Fibroblast of villous mesenchyme (primary cell): ENCODE measurements at places on chromosomes 13 and 19. TPM values are rescaled to one million over a fixed set of nuclear protein-coding genes. Genes with fewer than 3 reads are reported as not detected.

The CDX2 gene
- total RNA-seq, result not detected in 2 replicates

The SPINT2 gene
- 3.5 and 5.5 TPM in 2 replicates for total RNA-seq

The FUT3 gene
- under 0.01 TPM in 1 of 2 replicates, not detected in the other for total RNA-seq

DNA sequence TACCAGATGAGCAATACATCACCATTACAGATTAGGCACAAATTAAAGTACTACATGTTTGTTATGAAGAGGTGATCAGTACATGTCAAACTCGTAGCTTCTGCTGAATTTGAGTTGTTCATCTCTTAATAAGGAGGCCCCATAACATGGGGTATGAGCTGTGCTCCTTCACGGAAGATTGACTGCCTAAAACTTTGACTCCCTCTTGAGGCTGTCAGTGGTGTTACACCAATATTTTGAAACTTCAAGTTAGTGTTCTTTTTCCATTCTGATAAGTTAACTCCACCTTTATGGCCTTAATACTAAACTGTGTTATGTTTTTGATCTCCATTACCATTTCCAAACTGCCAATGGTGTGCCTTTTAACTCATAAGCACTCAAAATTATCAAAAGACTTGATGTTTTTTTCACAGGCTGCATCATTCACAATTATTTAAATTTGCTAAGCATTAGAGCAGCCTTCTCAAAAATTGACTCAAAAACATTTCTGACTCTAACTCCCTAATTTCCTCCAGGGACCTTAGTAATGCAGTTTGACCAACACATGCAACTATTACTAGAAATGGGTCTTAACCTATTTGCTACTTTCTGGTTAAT, 1591.5 kb downstream of the PCDH9 start:
- peak; percentile 17 for DNase-seq

DNA sequence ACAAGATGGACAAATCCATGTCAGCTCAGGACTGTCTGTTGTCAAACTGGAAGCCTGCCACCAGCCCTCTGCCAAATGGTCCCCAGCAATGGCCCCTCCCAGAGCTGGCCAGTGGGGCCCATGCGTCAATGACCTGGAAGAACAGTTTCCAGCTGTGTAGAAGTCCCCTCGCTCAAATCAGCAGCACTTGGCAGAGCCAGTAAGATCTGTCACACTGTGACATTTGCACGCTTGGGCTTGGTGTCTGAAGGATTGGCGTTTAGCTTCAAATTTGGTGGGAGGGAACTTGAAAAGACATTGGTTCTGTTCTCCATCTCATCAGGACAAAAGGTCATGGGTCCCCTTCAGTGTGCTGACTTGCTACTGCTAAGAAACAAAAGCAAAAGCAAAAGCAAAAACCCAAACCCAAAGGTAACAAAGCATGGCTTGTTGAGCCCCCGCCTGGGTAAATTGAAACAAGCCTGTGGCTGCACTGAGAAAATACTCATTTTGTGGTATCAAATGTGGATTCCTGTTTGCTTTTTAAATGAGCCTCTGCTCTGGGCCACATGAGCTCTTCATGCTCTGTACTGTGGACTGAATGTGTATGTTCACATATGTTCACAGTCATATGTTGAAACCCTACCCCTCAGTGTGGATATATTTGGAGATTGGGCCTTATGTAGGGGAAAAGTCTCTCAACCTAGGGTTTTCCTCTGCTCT, 253.6 kb upstream of the MAB21L1 start:
- DNase-seq, result no peak

DNA sequence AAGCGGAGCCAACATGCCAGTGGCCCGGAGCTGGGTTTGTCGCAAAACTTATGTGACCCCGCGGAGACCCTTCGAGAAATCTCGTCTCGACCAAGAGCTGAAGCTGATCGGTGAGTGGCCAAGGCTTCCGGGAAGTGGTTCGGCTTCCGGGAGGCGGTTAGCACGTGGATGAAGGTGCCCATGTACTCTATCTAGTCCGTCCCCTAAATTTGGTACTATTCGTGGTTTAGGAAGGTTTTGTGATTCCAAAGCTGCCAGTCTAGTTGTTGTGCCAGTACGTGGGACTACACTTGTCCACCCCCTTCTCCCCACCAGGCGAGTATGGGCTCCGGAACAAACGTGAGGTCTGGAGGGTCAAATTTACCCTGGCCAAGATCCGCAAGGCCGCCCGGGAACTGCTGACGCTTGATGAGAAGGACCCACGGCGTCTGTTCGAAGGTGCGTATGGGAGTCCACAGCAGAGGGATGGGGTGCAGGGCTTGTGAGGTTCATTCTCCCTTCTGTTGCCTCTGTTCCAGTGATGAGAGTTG, 579 bp downstream of the RPS9 start:
- no peak for DNase-seq

DNA sequence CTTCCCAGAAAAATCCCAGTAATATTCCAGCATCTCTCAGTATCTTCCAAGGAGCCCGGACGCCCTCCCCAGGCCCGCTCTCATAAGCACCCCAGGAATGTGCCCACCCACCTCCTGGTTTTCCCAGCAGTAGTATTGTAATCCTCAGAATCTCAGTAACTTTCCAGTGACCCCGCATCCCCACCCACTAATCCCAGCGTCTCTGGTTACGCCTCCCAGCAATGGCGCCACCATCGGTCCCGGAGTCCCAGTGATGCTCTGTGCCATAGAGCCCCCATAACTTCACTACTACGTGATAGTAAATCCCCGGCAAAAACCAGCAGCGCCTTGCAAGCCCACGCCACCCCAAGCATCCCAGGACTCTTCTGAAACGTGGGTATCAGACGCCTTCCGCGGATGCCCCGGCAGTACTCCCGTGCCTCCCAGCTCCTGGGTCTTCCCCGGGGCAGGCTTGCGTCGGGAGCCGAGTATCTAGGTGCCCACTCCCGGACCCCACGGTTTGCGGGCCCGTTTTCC, 928 bp upstream of the PNPLA6 start:
- peak; percentile 97 for DNase-seq

DNA sequence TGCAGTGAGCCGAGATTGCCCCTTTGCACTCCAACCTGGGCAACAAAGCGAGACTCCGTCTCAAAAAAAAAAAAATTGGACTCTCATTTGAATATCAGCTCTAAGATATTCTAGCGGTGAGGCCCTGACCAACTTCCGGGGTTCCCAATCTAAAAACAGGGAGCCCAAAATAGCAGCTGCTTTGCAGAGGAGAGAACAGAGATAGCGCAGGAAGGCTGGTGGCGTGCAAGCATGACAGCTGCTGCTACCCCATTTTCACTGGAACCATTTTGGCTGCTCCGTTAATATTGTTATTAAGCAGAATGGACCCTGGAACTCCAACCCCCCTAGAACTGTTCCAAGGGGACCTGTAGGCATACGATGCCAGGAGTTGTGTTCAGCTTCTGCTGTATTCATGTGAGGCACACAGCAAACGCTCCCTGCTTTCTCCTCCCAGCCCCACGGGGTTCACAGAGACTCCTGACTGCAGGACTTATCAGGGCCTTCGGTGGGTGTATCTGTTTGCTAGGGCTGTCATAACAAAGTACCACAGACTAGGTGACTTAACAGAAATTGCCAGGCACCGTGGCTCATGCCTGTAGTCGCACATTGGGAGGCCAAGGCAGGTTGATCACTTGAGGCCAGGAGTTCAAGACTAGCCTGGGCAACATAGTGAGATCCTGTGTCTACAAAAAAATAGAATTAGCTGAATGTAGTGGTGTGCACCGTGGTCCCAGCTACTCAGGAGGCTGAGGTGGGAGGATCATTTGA, 11.5 kb downstream of the STXBP2 start:
- no peak for DNase-seq

DNA sequence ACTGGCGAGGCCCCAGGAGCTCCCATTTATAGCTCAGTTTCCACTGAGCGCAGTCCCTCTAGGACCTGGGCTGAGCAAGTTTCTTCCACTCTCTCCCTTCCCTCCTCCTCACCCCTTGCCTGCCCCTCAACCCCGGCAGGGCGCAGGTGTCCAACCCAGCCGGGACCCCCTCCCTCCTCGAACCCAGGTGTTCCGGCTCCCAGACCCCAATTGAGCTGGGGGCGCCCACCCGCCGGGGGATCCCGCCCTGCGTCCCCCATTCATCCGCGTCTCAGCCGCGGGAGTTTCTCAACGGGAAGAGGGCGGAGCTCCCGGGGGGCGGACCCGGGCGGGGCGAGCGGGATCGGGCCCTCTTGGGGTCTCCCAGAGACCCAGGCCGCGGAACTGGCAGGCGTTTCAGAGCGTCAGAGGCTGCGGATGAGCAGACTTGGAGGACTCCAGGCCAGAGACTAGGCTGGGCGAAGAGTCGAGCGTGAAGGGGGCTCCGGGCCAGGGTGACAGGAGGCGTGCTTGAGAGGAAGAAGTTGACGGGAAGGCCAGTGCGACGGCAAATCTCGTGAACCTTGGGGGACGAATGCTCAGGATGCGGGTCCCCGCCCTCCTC, at the start of gene KIRREL2:
Gene KIRREL2, plus strand, starts transcription at position 366 of the 604 bp plus-strand sequence. Its CDS starts 209 bp downstream, at position 575.
- no peak for DNase-seq
